ENCODE measurements at places on chromosomes 7 and 10.

- no peak for DNase-seq
Observed at GRCh38 chr10:66931340-66931948, 5.6 kb downstream of the LRRTM3 start.

- no peak for DNase-seq
Observed at GRCh38 chr7:12629816-12630512, 57.5 kb upstream of the ARL4A start.

- no peak for DNase-seq
Observed at GRCh38 chr10:2471811-2472210, 595.5 kb upstream of the PFKP start.

DNA sequence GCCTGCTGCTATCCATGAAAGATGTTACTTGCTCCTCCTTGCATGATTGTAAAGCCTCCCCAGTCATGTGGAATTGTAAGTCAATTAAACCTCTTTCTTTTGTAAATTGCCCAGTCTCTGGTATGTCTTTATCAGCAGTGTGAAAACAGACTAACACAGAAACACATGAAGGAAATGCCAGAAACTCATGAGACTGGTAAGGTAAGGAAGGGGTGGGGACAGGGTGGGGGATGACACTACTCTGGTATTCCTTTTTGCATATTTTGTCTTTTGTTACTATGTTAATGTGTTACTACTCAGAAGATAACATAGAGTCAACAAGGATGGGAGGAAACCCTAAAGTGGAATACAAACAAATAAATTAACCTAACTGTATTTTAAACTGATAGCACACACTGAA is 69.8 kb upstream of the DRGX start:
- peak; percentile 25 for DNase-seq

- DNase-seq = no peak
Observed at GRCh38 chr10:14296065-14296709, 34.5 kb downstream of the FRMD4A start.

DNA sequence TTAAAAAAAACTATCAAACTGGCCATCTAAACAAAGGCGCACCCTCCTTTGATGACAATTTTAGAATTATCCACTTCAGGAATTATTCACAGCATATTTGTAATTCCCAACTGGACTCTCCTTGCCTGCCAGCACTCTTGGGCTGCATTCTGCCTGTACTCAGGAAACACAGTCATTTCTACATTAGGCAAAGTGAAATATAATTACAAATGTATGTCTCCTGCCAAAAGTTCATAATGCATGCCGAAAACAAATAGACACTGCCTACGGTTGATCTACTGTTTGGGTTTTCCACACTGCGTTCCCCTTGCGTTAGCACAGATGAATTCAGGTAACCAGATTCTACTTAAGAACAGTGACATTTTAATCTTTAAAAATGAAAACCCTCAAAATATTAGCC is 1.9 kb downstream of the HGF start:
- DNase-seq = no peak

- DNase-seq = no peak
Observed at GRCh38 chr7:69676247-69676646, 78.0 kb downstream of the AUTS2 start.

- no peak for DNase-seq
Observed at GRCh38 chr7:52325237-52325636, 710.2 kb upstream of the POM121L12 start.

DNA sequence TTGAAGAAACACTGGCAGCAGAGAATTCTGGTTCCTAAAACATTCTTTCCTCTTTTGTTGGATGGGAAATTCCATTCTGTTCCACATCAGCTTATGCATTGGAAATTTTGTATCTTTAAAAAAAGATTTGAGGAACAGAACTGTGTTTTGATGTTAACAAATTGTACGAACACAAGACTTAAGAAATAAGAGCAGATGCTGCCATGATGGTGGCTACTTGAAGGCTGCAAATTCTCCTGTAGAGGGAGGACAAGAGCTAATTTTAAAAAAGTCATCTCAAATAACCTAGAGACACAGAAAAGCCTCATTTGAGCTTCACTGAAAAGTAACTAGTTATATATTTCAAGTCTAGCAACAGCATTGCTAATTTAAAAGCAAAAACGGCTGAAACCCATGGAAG is 29.8 kb downstream of the NDUFB2 start:
- no peak for DNase-seq

- no peak for DNase-seq
Observed at GRCh38 chr7:68166525-68166924, 1169.9 kb downstream of the TYW1 start.

GRCh38 chr10:110672580-110672919 is 28.4 kb downstream of the RBM20 start:
- no peak for DNase-seq

DNA sequence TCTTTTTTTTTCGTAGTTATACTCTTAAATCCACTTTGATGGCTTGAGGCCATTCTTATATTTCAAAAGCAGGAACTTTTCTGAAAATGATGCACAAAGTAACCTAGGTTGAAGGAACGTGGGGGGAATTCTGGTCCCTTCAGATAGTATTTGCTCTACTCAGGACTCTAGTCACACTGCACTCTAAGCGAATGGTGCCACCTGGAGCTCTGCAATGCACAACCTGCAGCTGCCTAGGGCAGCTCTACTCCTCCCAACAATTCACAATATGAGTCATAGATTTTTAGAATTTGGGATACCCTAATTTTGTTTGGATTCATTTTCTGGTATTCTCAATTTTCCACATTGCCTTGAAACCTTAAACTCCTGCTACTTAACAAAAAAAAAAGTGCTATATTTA is 17.3 kb downstream of the SYPL1 start:
- DNase-seq = no peak

- DNase-seq = peak; percentile 30
Observed at GRCh38 chr10:10475812-10476211, 541.9 kb upstream of the CELF2 start.

GRCh38 chr10:105148456-105148855 is 507.4 kb downstream of the SORCS3 start:
- DNase-seq = no peak

GRCh38 chr10:99977916-99978315 is 31.8 kb downstream of the DNMBP start:
- no peak for DNase-seq

GRCh38 chr7:14854471-14854870 is 48.1 kb downstream of the DGKB start:
- no peak for DNase-seq

DNA sequence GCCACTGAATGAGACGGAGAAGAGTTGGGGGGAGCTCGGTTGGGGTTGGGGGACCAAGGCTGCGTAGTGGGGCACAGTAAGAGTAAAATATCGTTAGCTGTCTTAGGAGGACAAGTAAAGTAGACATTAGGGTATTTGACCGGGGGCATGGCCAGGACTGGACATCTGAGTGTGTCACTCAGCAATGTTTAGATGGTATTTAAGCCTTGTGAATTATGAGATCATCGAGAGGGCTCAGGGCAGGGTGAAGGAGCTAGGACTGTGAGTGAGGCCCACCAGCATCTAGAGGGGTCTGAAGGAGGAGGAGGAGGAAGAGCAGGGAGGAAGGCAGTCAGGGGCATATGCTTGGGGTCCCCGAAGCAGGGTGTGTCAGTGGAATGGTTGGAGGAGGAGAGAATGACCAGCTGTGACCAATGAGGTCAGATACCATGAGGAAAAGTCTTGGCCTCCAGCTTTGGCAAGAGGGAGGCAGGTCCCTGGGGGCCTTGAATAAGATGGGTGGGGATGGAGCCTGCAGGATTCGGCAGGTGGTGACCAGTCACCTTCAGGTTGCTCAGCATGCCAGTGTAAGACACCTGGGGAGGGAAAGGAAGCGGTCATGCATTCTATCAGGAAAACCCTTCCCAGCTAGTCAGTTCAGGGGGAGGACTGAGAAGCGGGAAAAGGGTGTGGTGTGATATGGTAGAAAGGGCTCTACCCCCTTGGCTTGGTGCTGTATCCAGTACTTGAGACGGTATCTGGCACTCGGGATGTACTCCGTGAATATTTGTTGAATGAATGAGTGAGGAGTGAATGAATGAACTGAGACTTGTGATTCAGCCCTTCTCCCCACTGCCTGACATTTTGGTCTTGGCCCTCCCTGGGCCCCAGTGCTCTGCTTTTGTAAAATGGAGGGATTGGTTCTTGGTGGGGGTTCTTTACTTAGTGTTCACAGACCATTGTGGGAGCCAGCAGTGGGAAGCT is 34.8 kb upstream of the SH2D4B start:
- no peak for DNase-seq

GRCh38 chr10:110434489-110435096 is 63.1 kb upstream of the DUSP5 start:
- no peak for DNase-seq

- no peak for DNase-seq
Observed at GRCh38 chr7:98202367-98203195, 8.7 kb upstream of the BHLHA15 start.

DNA sequence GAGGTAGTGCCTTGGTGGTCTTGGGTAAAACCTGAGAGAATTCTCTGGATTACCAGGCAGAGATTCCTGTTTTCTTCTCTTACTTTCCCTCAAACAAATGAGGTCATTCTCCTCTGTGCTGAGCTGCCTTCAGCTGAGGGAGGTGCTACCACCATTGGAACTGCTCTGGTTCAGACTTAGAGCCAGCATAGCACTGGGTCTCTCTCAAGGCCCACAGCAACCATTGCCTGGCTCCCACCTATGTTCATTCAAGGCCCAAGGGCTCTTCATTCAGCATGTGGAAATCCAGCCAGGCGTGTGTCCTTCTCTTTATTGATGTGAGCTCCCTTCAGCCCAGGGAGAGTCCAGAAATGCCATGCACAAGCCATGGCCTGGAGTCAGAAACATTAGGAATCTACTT is 261.1 kb downstream of the NRG3 start:
- no peak for DNase-seq

DNA sequence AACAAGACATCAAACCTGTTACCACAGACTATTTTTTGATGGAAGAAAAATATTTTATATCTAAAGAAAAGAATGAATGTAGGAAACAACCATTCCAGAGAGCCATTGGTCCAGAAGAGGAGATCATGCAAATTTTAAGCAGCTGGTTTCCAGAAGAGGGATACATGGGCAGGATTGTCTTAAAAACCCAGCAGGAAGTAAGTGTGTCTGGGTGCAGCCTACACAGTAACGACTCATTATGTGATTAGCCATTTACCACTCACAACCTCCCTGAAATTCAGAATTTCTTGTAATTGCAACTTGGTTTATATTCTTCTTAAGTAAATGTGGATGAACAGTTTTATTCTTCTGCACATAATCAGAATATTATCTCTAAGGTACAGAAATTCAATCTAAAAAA is 46.2 kb downstream of the NOC3L start:
- DNase-seq = no peak

DNA sequence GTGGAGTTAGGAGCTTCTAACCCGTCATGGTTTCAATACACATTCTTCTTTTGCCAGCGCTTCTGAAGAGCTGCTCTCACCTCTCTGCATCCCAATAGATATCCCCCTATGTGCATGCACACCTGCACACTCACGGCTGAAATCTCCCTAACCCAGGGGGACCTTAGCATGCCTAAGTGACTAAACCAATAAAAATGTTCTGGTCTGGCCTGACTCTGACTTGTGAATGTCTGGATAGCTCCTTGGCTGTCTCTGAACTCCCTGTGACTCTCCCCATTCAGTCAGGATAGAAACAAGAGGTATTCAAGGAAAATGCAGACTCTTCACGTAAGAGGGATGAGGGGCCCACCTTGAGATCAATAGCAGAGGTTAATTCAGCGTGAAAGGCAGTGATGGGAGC is 22.4 kb downstream of the PRSS2 start:
- no peak for DNase-seq

GRCh38 chr10:36281831-36282331 is 639.8 kb upstream of the FZD8 start:
- DNase-seq = no peak

DNA sequence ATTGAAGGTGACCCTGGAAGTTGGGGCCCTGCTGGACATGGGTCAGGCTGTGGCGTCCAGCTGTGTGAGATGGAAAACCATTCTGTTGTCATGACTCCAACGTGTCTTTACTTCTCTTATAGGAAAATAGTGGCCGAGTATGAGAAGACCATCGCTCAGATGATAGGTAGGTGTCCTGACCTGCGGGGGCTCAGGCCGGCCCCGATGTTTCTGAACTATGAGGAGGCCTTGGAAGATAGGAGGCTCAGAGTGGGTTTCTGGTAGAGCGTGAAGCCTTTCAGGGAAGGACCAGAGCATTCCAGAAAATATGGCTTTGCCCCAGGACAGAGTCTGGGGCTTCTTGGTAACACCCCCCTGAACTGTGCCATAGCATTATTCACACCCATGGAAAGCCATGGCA is 29.3 kb upstream of the BTBD16 start:
- DNase-seq = no peak

- no peak for DNase-seq
Observed at GRCh38 chr10:132766291-132766690, 19.7 kb downstream of the NKX6-2 start.

All from iPS DF 19.7 (cell line).